H7 (cell line): ENCODE measurements at places on chromosomes 2 and 18. TPM values are rescaled to one million over a fixed set of nuclear protein-coding genes. Genes with fewer than 3 reads are reported as not detected.
A peak's percentile ranks its signal among the peaks of the same experiment; 100 is the strongest.

The CNTNAP5 gene
- 0.04 and 0.28 TPM in 2 replicates for total RNA-seq

The GRHL1 gene
- 0.30 and 1.2 TPM in 2 replicates for total RNA-seq

The EVX2 gene
- not detected in 2 replicates for total RNA-seq

DNA sequence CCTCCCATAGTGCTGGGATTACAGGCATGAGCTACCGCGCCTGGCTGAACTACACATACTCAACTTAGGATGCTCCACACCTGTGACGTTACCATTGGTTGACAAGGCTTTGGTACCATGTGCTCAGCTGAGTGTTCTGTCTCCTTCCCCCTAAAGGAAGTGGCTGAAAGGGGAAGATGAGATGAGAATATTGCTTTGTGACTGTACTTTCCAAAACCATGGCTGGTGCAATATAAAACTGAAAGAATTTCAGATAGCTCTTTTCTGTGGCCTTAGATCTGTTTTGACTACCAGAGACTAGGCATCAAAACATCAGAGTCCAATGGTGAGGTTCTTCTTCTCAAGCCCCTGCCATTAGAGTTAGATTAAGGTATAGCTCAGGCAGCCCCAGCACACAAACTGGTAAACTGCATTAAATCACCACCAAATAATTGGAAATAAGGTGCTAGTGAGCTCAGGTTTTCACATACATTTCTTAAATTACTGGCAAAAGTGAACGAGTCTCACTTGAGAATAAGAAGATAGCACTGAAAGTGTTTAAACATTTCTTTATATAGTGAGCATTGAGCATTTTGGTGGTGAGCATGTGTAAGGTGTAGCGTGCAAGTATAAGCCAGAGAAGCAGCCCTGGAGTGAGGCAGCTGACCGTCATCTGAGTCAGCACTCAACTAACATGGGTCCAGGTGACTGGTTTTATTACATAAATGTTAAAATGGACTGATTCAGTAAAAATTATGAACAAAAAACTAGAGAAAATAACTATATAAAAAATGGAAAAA, 113.5 kb upstream of the FZD5 start:
- no peak for DNase-seq

DNA sequence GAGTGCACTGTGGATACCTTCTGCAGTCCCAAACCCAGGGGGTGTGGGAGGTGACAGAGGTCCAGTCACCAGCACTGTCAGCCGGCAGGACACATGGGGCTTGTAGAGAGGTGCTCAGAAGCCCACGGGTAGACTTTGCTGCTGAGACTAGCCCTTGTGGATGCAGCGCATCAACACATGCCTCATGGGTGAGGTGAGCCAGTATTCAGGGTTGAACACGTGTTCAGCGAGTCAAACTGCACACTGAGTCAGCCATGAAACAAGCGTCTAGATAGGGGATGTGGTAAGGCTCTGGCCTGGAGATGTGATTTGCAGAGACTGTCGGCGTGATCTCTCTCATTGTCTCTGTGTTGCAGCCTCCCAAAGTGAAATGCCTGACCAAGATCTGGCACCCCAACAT, 35.8 kb upstream of the SCLY start:
- DNase-seq = no peak

The CAPN14 gene
- total RNA-seq = 0.11 and 0.17 TPM in 2 replicates

DNA sequence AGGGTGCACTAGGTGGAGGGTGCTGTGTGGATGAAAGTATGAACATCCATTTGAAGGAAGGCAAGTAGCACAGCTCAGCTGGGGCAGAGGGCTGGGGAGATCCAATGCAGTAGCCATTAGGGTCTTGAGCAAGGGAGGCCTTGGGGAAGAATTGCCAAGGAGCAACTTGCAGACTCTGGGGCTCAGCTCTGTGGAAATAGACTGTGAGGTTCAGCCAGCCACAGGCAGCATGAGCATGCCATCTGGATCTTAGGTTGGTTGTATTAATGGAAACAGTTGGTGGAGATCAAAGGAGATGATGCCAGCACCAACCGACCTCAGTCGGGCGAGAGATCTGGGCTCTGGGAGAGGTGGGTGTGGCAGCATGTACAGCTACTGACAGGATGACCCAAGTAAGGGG, 5.6 kb downstream of the ZAP70 start:
- DNase-seq = no peak

- no peak for DNase-seq
These were observed 1.8 kb downstream of the IL18RAP start for GRCh38 chr2:102424754-102425153.

DNA sequence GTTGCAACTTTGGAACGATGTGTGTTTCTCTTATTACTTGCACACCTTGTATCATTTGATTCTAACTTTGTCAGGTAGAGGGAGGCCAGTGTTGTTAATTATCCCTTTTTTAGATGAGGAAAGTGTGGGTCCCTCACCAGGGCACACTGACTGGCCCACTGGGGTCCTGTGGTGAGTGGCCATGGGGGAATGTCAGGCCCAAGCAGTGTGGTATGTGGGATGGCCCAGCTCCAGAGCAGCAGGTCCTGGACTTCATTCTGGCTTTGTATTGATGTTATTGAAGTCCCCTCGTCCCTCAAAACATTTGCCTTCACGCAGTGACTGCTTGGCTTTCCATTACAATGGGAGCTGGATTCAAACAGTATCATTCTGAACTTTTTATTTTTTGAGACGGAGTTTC, 11.7 kb downstream of the NCK2 start:
- DNase-seq = no peak

GRCh38 chr2:16334886-16335603, 330.6 kb downstream of the CYRIA start:
- DNase-seq = no peak

The SLC16A14 gene
- 1.3 and 2.1 TPM in 2 replicates for total RNA-seq

DNA sequence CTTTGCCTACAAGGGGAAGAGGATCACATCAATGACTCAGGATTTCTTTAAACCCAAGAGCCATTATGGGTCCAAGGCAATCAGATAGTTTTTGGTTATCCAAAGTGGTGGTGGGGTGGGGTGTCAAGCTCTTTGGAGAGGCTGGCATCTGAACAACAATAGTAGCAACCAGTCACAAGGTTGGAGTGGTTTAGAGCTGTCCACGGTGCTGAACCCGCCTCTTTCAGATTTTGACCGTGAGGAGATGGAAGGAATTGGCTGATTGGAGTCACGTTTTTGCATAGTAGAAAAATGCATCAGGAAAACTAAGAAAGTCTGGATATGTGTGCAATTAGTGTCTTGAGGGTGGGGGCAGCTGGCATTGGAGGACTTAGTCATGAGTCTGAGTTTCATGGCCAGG, 159.9 kb downstream of the LOXHD1 start:
- peak; percentile 73 for DNase-seq

GRCh38 chr18:31683106-31683505, 1.3 kb downstream of the B4GALT6 start:
- no peak for DNase-seq

DNA sequence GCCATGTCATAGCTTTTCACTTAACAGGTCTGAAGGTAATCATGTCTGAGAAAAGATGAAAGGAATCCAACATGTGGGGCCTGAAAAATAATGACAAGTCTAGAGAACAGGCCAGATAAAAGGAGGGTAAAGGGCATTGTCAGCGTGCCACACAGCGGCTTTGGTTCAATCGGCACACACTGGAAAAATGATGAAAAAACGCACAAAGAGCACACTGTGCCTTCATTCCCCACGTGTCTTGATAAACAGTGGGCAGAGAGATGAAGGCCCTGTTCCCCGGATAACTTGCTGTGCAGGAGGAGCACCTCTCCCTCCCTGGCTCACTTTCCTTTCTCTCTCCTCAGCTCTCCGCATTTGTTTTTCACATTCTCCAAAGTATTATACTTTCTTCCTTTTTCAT, 766.3 kb downstream of the TDRD15 start:
- no peak for DNase-seq

The MC2R gene
- not detected in 2 replicates for total RNA-seq

DNA sequence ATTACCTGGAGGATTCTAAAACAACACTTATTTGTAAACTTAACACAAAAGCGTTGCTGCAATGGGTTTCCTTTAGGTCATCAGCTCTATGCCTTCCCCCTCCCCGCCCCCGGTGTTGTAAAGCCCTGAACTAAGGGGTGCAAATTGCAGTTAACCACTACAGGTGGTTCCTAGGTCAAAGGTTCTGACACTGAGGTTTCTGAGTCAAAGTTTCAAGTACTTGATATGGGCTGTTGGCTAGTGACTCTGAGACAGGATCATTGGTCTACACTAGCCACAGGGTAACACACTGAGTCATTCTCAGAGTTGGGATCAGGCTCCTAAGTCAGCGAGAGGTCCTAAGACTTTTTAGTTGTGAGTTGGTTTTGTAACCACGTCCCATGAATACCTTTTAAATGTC, 15.4 kb downstream of the IL1B start:
- peak; percentile 31 for DNase-seq

DNA sequence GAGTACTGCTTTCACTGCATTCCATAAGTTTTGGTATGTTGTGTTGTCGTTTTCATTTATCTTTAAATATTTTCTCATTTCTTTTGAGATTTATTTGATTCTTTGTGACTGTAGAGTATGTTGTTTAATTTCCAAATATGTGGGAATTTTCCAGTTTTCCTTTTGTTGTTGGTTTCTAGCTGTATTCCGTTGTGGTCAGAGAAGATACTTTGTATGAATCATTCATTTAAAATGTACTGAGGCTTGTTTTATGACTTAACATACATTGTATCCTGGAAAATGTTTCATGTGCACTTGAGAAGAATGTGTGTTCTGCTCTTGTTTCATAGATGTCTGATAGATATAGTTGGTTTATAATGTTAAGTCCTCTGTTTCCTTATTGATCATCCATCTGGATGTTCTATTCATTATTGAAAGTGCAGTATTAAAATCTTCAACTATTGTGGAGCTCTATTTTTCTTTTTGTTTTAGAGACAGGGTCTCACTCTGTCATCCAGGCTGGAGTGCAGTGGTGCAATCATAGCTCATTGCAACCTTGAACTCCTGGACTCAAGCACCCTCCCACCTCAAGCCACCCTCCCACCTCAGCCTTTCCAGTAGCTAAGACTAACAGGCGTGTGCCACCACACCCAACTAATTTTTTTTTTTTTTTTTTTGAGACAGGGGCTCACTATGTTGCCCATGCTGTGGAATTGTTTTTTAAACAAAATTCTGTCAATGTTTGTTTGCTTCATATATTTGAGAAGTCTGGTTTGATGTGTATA, 96.8 kb downstream of the TAF4B start:
- no peak for DNase-seq

DNA sequence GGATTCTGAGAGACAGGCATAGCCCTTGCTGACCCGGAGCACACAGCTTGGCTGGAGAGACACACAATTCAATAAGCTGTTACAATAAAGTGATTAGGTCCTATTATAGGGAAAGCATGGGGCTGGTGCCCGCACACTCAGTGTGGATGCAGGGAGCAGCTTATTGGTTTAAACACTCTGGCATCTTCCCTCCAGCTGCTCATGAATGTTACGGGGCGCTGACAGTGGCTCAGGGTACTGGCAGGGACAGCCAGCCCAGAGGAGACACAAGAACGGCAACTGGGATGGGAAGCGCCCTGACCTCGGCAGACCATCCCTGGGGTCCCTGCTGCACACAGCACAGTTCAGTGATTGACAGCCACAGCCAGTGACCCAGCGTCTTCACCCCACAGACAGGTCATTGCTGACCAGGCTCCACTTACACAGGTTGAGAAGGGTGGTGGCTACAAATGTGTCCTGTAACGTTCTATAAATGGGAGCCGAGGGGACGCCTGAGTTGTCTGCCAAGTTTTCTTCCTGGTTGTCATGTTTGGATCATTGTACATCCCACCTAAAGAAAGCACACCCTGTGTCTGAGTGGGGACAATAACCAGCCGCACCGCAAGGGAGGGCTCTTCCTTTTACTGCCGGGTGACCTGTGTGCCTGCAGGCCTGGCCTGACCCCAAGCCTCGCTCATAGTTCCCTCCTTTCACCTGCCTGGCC, 60.3 kb downstream of the SH3BP4 start:
- no peak for DNase-seq

- DNase-seq = no peak
These were observed 12.5 kb downstream of the PASK start for GRCh38 chr2:241136661-241137260.

The ERICH2 gene
- 0.89 TPM in 1 of 2 replicates, not detected in the other for total RNA-seq

DNA sequence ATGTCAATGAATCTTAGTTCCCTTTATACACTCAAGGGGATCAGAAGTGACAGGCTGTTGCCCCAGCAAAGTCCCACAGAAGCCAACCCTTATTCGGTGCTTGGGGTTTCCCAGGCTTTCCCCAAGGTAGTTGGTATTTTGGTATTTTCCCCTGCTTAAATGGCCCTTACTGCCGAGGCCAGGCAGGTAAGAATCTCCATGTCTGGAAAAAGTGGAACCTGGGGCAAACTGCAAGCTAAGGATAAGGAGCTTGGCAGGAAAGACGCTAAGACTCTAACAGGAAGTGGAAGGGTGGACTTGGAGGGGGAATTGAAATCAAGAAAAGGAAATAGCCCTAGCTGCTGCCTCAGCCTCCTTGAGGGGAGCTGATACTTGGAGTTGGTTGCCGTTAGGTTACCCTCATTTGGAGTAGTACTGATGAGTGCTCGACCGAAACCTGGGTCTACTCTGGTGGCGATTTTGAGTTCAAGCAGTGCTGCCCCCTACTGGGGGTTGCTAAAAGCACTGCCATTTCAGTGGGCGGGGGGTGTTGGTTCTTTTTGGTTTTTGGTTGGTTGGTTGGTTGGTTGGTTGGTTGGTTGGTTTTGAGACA, 3.3 kb upstream of the GPBAR1 start:
- DNase-seq = peak; percentile 86

- no peak for DNase-seq
These were observed 54.2 kb upstream of the ZSWIM2 start for GRCh38 chr2:186903216-186903615.

DNA sequence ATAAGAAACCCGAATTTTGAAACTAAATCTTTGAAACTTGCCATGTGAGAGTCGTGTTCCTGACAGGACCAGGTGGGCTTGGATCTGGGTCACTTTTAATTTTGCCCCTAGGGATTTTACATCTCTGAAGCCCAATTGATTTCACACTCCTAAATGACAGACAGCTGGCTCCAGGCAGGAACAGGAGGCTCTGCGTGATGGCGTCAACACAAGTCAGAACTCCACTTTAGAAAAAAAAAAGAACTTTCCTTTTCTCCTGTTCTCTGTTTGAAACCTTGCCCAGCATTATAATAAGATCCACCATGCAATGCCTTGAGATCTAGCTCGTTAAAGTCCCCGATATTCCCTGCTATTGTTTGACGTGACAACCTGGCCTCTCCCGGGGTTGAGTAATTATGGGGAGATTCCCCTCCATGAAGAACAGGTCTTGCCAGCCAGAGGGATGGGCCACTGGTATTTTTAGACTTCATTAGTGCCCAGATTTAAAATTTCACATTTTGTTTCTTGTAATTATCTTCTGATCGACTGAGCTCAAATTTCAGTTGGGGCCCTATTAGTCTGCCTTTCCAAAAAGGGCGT, 260.3 kb downstream of the KLHL29 start:
- no peak for DNase-seq

- no peak for DNase-seq
These were observed 1239.4 kb downstream of the CNTNAP5 start for GRCh38 chr2:125264453-125264852.

The CRYGC gene
- total RNA-seq = not detected in 2 replicates

The CSRNP3 gene
- total RNA-seq = 3.0 and 4.3 TPM in 2 replicates

The SEMA4F gene
- total RNA-seq = 1.1 and 1.3 TPM in 2 replicates

DNA sequence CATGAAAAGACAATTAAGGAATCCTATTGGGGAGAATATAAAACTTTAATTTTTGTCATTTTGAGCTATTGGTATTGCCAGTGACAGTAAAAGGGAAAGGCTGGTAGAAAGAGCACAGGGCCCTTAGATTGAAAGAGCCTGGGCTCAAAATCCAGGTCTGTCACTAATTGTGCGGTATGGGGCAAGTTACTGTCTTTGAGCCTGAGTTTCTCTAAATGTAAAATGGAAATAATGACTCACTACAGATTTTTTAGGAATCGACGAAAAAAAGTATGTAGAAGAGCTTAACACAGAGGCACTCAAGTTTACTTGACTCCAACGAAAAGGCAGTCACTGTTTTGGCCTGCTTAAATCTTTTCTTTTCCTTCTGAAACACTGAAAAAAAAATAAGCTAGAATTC, 7.0 kb downstream of the NDUFV2 start:
- no peak for DNase-seq

The ATP6V1C2 gene
- total RNA-seq = 0.30 and 0.42 TPM in 2 replicates
